Germinal center (tissue), 1 donor: ENCODE measurements at places on chromosomes 4 and X.

GRCh38 chr4:74092957-74093356 is 6.0 kb downstream of the CXCL2 start:
- DNase-seq: no peak

DNA sequence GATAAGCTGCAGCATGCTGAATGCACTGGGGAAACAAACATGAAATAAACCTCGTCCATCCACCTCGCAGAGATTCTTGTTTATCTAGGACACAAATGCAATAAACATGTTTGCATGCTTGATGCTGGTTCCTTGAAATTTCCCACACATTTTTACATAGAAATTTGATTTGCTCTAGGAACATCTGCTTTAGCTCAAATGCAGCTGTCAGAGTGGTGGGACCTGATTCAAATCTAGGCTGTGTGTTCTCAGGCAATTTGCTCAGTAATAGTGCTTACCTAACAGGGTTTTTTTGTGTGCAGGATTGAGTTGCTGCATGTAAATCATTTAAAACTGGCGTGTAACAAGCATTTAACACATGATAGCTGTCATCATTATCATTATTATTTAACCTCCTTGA is 293.1 kb downstream of the QDPR start:
- no peak for DNase-seq

DNA sequence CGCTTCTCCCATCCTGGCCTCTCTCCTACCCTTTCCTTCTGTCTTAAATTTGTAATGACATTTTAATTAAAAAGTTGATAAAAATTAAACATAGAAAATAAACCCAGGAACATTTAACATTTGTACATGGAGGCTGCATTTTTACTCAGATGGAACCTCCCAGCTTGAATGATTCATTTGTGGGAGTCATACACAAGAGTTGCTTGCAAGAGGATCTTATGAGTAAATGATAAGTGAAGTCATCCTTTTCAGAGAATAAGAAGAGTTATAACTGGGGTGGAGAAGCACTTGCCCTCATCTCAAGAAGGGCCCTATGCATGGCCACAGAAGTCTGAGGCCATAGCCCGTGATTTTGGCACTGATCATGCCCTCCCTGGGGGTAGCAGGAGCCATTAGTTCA is 482.9 kb upstream of the BOD1L1 start:
- DNase-seq: no peak

DNA sequence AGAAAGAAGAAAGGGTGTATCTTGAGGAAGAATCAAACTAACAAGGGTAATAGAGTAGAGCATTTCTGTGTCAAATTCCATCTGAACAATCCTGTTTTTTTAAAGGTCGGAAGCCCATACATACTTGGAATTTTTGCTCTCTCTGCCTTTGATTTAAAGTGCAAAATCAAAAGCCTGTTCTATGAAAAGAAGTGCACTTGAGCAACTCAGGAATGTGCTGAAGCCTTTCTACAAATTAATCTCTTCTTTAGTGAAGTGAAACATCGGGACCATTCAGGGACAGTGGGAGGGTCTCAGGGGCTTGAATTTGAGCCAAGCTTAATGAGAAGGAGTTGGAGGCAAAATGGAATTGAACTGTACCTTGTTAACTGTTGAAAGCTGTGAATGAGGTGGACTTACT is 1008.5 kb upstream of the LCORL start:
- DNase-seq: no peak

DNA sequence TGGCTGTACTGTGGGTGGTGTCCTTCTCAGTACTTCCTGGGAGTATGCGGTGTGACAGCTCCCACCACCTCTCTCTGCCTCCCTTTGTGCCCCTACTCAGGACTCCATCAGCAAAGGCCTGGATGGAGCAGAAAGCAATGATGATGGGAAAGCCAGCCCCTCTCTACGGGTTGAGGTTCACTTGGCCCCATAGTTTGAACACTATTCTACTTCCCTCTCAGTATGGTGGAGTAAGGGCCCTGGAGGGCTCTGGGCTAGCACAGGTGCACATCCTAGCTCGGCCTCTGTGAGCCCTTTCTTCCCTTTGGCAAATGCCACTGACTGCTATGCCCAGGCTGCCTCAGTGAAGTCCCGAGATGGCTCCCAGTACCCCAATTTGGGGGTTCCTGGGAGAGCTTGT is 31.0 kb downstream of the PRPS1 start:
- DNase-seq: no peak

GRCh38 chr4:38723726-38724474 is 58.9 kb downstream of the TLR10 start:
- DNase-seq: no peak
